T-helper 17 cell (primary cell): ENCODE measurements at places on chromosomes 4 and X.

GRCh38 chrX:68930542-68931317 is 101.9 kb downstream of the EFNB1 start:
- no peak overlapping the region for H3K4me3 ChIP-seq
- H3K27ac ChIP-seq: no peak overlapping the region
- no peak for DNase-seq
- peaks cover 3% of the 10 kb centered on the region for H3K4me1 ChIP-seq
- no peaks in the 10 kb centered on the region for H3K36me3 ChIP-seq

GRCh38 chr4:179325181-179325580 is 1882.9 kb upstream of the AGA start:
- DNase-seq: no peak
- H3K27me3 ChIP-seq: no peaks in the 10 kb centered on the region
- no peak overlapping the region for H3K4me3 ChIP-seq
- H3K27ac ChIP-seq: no peak overlapping the region

DNA sequence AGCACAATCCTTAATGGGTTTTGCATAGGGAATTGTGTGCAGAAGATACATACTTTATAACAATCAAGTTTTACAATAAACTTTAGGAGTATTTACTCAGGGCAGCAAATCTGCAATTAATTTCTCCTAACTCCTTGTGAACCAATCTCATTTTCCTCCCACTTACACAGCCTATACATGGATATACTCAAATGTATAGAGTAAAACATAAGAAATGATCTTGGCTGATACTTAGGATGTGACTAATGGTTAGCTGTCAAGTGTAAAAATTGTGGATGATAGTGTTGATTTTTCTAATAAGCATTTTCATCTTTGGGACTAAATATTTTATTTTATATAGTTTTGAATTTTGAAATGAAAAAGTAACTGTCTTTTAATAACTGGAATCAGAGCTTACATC is 759.6 kb downstream of the GRID2 start:
- DNase-seq: no peak
- no peaks in the 10 kb centered on the region for H3K4me1 ChIP-seq
- no peaks in the 10 kb centered on the region for H3K36me3 ChIP-seq
- H3K27ac ChIP-seq: no peak overlapping the region

- no peak for DNase-seq
- H3K4me1 ChIP-seq: no peaks in the 10 kb centered on the region
- no peaks in the 10 kb centered on the region for H3K36me3 ChIP-seq
Observed at GRCh38 chr4:28092610-28093009, 1232.0 kb downstream of the STIM2 start.

- no peak overlapping the region for H3K27ac ChIP-seq
- no peaks in the 10 kb centered on the region for H3K27me3 ChIP-seq
- no peaks in the 10 kb centered on the region for H3K36me3 ChIP-seq
- H3K4me3 ChIP-seq: no peak overlapping the region
- no peak for DNase-seq
Observed at GRCh38 chr4:176436293-176436973, 116.7 kb downstream of the SPCS3 start.

GRCh38 chrX:22057667-22058066 is 25.5 kb downstream of the PHEX start:
- H3K27me3 ChIP-seq: no peaks in the 10 kb centered on the region
- no peak for DNase-seq
- H3K4me1 ChIP-seq: no peaks in the 10 kb centered on the region
- H3K4me3 ChIP-seq: no peak overlapping the region
- H3K36me3 ChIP-seq: no peaks in the 10 kb centered on the region
